ENCODE measurements at places on chromosomes 2 and 18.

GRCh38 chr2:179898873-179899272 lies 37.5 kb upstream of the ZNF385B start:
- DNase-seq: no peak

- DNase-seq: no peak
Measured at GRCh38 chr2:133475610-133476009, 92.7 kb downstream of the NCKAP5 start.

DNA sequence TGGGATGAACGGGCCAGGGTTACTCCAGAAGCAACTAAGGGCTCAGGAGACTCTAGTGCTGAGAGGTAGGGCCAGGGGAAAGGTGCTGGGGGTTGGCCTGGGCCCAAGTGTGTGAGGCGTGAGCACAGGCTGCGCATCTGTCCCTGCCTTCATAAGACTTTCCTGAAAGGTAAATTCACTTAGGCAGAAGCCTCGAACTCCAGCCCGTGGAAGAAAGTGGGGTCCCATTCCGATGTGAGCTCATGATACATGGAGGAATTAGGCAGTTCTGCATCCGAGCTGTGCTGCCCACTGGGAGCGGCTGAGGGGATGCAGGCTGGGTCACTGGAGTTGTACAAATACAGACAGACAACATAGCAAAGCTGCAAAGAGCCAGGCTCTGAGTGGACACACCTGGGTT lies 16.2 kb downstream of the PARD6G start:
- no peak for DNase-seq

DNA sequence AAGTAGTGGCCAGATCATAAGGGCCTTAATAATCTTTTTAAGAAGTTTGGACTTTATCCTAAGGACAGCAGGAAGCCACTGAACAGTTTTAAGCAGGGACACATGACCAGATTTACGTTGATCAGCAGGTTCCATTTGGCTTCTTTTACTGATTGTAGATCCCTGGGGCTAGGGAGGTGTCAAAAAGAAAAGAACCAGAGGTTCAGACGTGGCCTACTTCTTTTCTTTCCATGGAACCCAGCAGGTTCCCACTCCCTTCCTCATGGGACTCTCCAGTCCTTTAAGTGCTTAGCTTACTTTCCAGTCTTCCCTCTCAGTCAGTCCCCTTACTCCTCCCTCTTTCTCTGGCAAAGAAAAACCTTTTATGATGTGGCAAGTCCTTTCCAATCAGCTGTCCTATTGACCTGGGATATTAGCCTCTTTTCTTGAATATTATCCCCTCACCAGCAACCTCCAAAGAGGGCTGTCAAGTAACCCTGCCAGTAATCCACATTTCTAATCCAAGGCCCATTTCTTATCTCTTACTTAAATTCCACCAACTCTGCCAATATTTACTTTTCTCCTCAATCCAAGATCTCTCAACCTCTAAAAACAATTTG lies 33.5 kb downstream of the NHEJ1 start:
- DNase-seq: no peak

DNA sequence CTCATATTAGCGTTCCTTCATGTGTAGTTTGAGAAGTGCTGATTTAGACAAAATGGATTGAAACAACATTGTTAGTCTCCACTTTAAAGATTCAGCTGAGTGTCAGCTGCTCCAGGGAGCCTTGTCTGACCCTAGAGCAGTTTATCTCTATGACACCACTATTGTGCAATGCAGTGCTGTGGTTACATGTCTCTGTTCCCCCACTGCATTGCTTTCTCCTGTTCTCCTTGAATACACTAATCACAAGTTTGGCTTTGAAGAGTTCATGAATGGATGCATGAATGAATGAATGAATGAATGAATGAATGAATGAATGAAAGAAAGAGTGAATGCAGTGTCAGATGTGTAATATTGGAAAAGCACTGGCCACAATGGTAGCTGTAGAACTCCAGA lies 38.3 kb downstream of the GCG start:
- DNase-seq: no peak

DNA sequence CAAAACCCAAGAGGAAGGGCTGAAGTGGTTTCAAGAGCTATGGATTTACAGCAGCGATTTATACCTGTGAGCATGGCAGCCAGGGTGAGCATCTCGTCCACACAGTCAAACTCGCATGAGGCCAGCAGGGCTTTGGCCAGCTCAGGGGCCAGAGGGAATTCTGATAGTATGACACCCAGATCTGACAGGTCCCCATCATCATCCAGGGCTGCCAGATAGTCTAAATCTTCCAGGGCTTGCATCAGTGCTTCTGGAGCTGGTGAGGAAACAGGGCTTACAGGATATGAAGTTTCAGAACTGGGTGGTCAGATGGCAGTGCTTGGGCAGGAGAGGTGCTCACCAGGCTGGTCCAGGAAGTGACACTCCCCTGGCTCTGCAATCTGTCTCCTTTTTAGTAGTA lies 3.5 kb downstream of the DQX1 start:
- DNase-seq: no peak

DNA sequence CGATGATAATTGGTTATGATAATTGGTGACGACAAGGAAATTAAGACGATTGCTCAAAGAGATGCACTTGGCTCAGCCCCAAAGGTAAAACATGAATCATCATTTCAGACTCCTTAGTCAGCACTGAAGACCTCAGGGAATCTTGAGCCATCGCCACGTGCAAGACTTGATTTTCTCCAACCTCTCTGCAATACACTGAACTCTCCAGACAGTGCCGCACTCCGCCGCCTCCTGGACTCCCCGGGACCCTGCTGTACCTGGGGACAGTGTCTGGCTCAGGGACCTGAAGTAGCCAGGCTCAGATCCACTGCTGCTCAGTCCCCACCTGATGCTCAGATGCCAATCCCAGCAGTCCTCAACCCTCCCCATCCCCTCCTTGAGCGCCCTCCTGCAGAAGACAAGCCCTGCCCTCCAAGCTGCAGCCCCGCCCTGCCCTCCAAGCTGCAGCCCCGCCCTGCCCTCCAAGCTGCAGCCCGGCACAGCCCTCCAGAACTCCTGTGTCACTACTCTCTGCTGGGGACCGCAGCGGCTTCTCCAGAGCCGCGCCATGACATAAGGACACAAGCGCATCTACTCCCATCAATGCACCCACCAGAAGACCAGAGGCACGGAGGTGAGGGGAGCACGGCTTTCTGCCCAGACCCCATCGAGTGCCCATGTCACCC lies 1.1 kb downstream of the TMEM18 start:
- peak; percentile 16 for DNase-seq

DNA sequence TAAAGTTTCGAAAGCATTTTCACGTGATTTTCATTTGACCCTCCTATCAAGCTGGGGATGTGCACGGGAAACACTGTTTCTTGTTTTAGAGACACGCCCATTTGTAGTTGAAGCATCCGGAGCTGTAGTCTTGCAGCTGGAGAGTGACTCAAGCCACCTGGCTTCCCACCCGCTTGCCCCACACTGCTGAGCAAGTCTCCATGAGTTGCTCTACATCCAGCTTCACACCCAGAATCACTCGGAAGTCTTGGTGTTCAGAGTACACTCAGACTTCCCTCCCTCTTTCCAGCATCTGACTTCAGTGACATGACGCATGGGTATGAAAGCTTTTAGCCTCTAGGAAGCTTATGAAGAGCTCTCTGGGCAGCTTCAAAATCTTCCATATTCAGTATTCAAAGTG lies 262.4 kb downstream of the NBAS start:
- no peak for DNase-seq

- DNase-seq: no peak
Measured at GRCh38 chr2:191128172-191128910, 22.5 kb downstream of the STAT4 start.

- no peak for DNase-seq
Measured at GRCh38 chr2:157256626-157257025, 879 bp upstream of the GALNT5 start.

Data from activated CD4-positive, alpha-beta T cell treated with anti-CD3 and anti-CD28 coated beads, Interleukin-2, amount 50 U/mL, for 4 hours (primary cell).